ENCODE measurements at places on chromosomes 3 and 15.

DNA sequence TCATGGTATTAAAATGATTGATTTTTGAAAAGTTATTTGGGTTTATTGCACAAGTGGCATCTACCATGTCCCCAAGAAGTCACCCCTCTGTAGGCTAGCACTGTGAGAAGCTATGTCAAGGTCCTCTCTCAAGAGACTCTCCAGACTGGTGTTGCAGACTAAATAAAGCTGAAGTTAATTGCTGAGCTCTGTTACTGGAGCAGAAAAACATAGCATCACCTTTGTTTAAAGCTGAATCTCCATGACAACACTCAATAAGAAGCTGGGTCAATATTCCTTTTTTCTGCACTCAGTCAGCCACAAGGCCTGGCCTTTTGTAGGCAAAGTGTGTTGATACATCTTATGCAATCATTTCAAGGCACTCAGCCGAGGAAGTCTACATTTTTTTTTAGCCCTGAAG lies 806.6 kb upstream of the LMCD1 start:
- DNase-seq = no peak

DNA sequence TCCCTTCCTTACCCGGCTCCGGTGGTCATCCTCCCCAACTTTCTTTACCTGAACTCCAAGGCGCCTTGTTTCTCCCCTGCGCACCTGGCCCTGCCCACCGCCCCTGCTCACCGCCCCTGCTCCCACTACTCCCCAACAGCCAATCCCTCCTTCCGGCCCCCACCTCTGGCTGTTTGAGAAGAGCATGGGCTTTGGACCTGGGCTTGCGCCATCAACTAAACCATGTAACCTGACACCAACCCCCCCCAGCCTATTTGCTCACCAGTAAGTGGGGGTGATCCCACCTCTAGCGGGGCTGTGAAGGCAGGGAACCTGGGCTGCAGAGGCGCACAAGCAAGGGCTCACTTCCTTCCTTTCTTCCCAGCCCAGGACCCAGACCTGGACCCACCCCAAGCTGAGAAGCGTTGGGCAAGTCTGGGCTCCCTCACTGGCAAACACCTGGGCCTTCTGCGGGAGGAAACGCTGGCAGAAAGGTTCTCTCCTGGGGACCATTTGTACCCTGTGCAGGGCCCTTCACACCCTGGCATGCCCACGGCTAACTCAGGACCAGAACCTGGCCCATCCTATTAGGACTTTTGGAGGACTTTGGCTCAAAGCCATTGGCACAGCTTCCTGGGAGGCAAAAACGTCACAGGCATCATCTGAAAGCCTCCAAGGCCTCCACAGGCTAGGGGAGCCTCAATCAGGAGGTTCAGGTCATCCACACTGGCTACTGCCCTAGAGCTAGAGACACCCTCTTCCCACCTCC lies at the start of gene PLXNB1:
Gene PLXNB1 (minus strand): TSS at position 127 of the 748 bp plus-strand sequence. CDS start 5,475 bp downstream, outside the sequence.
- no peak for DNase-seq

DNA sequence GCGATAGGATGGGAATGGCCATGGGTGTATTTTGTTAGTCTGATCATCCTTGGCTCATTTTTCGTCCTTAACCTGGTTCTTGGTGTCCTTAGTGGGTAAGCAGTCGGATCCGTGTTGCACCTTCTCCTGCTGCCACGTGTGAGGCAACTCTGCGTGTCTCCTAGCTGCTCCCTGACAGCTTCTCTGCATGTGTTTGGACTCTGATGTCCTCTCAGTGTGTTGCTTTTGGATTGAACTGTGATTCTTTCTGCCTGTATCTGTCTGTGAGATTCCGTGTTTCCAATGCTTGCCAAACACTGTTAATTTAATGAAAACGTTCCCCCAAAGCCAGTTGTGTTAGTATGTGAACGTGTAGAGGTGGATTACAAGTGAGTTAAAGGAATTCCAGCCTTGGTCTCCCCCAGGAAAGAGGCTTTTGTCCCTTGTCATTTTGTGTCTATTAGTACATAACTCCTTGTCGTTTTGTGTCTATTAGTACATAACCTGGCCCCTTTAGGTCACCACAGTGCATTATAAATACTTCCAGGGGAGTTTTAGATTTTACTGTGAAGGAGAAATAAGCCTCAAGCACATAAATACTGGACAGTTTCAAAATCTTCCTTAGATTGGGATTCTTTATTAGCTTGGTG lies 172.4 kb downstream of the CHDH start:
- no peak for DNase-seq

DNA sequence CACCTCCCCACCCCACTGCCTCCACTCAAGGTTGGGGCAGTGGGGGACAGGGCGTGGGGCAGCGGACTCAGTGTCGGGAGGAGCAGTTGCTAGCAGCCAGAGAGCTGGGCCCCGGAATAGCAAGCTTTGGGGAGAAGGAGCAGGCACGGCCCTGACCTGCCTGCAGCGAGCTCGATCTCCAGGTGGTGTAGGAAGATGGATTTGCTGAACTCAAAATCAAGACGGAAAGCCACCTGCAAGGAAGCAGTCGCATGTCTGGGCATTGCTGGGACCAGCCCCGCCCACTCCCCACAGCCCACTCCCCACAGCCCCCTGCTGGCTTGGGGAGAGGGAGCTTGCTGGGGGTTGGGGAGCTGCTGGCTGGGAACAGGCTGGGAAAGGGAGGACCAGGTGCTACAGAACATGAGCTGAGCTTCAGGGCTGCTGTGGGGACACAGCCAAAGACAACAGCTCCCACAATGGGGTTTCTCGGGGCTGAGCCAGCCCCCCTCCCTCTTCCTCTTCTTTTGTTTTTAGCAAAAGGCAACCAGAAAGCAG lies 38.0 kb downstream of the FEM1B start:
- DNase-seq = no peak

- no peak for DNase-seq
These were observed 822.3 kb upstream of the CFAP20DC start for GRCh38 chr3:59872128-59872527.

DNA sequence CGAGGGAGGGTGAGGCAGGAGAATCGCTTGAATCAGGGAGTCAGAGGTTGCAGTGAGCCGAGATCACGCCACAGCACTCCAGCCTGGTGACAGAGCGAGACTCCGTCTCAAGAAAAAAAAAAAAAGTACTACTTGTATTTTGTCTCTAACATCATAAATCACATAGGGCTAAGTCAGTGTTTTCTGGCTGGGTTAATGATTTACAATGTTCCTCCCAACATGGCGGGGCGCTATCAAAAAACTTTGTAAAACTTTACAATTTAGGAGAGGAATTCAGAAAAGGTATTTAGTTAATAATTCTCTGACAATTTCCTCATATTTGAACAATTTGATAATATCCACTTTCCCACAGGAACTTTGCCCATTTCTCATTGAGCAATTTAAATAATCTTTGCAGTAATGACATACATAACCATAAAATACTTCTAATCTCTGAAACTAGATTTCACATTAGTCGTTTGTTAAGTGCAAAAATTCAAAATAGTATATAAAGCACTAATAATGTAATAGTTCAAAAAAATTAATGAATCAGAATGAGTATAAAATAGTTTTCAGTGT lies 26.6 kb upstream of the B3GNT5 start:
- no peak for DNase-seq

- DNase-seq = no peak
These were observed 60.8 kb upstream of the ZBTB38 start for GRCh38 chr3:141307351-141308059.

DNA sequence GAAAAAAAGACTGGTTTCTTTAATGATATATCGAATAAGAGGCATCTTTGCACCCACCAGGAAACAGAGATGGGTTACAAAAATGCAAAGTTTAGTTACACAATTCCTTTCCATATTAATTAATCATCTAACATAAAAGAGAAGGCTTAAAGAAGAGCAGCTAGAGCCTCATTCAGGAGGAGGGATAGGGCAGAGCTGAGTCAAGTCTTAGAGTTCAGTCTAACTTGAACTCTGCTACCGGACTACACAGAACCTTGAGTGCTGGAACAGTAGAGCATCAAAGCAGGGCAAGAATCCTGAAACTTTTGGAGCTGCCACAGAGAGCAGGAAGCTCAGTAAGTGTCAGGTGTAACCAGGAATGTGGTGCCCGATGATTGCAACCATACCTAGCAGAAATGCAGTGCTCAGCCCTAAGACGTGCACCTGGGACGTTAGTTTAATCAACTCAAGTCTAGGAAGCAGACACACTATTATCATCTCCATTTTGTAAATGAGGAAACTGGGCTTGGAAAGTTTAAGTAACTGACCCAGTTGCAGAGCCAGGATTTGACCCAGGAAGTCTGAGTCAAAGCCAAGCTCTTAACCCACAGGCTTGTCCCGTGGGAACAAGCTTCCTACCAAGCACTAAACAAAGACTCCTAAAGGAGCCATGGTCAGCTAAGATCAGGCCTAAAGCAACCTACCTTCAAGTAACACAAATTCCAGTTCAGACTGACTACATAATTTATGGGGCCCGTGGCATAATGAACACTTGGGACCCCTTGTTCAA lies 187.4 kb downstream of the FOXP1 start:
- DNase-seq = no peak

DNA sequence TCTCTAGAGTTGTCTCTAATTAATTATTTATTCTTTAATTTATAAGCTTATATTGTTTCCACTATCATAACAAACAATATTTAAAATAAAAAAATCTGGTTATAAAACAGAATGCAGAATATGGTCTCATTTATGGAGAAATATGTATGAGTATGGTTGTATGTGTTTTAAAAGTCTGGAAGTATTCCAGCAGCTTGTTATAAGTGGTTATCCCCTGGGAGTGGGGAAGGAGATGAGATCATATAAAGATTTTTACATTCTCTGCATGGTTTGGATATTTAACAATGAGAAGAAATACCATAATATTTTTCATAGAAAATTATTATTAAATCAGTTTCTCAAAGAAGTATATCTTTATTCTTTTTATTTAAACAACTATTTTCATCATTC lies 135.4 kb upstream of the MB21D2 start:
- DNase-seq = no peak
